Stimulated activated CD4-positive, alpha-beta T cell treated with anti-CD3 and anti-CD28 coated beads, Interleukin-12 subunit alpha, Interleukin-12 subunit beta, amount 100 ng/mL, for 24 hours (primary cell): ENCODE measurements at places on chromosomes 16 and 17.

DNA sequence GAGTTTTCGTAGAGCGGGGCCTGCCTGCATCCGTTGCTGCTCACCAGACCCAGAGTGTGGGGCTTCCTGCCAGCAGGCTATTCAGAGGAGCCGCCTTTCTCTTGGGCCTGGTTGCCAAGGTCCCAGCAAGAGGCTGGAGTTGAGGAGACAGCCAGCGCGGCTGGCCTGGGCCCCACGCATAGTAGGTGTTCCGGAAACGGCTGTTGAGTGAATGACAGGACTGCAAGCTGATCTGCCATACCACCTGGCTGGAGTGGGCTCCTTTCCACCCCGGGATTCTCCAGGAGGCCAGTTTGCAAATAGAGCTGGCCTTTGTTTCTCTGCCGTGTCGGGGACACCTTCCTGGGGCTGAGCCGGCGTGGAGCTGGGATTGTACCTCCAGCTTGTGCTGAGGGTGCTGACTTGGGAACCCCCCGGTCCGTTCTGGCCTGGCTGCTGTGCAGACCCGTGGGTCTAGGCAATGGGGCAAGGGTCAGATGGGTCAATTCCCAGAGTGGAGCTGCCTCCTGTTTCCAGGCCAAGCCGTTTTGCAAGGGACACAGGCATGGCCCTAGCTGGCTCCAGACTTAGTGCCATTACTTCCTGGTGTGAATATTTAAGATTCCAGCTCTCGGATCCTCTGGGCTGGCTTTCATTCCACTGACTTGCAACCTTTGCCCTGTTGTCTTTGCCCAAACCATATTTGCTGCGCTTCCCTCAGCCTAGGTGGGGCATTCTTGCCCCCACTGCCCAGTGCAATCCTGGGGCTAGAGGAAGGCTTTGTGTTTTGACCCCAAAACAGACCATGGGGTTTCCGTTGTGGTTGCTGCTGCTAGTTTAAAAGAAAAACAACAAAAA lies 68.8 kb downstream of the CMIP start:
- no peak for DNase-seq

- no peak for DNase-seq
These were observed 436.4 kb upstream of the DYNLRB2 start for GRCh38 chr16:80104401-80104800.

GRCh38 chr16:8887431-8887765 lies 5.2 kb downstream of the LITAFD start:
- no peak for DNase-seq

GRCh38 chr17:82566129-82566960 lies 46.8 kb downstream of the FOXK2 start:
- DNase-seq, result no peak

DNA sequence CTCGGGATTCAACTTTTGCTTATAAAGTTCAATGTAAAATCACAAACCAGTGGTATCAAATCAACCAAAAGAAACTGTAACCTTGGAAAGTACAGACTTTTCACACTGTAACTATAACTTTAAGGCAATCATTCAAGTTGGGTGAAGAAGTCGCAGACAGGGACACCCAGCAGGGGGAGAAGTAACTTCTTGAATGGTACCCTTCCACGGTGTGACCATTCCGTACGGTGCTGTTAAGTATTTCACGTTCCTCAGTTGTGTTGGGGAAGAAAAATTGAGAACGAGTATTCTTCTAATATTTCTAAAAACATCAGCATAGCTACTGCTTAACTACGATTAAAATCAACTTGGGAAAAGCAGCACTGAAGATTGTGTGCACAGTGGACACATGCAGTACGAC lies 55.8 kb downstream of the MYH10 start:
- no peak for DNase-seq

GRCh38 chr17:20066253-20066652 lies 57.1 kb downstream of the SPECC1 start:
- DNase-seq, result no peak

GRCh38 chr16:49455991-49456745 lies 82.6 kb downstream of the C16orf78 start:
- no peak for DNase-seq

GRCh38 chr17:74220946-74221818 lies 7.8 kb downstream of the TTYH2 start:
- DNase-seq, result no peak

- DNase-seq, result no peak
These were observed 120.3 kb upstream of the CRHR1 start for GRCh38 chr17:45663772-45664171.

GRCh38 chr16:77869997-77870813 lies 81.8 kb downstream of the VAT1L start:
- no peak for DNase-seq

DNA sequence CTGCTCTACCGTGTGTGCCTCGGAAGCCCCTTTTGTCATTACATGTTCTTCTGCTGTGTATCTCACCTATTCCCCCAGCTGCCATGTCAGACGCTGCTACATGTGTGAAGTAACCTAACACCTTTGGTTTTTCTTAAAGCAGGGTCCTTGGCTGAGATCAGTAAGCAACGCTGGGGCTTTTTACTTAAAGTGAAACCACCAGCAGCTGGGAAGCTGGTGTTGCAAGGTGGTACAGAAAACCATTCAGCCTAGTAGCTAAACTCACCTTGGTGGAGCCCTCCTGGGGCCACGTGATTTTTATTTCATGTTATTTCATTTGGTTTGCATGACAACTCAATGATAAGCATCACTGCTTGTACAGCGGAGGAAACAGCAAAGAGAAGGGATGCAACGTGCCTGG lies 62.6 kb downstream of the PLCG2 start:
- DNase-seq, result no peak

DNA sequence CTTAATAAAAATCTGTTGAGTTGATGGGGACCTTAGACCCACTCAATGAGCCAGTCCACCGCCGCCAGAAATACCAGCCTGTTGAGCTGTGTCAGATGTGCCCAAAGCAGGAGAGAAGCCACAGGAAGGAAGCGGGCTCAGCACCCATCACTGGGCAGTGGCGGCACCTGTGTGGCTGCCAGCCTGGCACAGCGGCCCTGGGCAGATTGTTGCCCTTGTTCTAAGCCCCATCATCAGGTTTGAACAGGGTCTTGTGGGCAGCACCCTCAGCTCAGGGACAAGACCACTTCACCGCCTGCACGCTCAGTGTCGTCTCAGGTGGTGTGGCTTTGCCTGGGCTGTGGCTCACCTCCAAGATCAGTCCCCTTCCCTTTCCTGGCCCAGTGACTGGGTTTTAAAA lies 9.3 kb downstream of the ENDOV start:
- no peak for DNase-seq

DNA sequence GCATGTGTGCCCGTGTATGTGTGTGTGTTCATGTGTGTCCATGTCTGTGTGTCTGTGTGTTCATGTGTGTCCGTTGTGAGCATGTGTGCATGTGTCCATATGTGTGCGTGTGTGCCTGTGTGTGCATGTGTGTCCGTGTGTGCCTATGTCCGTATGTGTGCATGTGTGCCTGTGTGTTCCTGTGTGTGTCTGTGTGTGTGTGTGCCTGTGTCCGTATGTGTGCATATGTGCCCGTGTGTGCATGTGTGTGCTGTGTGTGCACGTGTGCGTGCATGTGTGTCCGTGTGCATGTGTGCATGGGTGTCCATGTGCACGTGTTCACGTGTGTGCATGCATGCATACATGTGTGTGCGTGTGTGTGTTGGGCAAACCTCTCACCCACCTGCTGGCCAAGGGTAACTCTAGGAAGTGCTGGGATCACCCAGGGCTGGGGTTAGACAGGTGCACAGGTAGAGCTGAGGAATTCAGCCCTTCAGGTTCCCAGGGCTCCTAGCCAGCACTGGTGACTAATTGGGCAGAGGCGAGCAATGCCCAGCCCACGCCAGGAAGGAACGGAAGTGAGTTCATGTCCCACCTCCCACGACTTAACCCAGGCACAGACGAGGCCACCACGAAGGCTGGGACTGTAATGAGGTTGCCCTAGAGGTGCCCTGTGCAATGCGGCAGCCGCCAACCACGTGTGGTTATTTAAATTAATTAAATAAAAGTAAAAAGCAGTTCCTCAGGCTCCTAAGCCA lies 8.2 kb upstream of the CSNK1D start:
- peak; percentile 45 for DNase-seq

- no peak for DNase-seq
These were observed 2.3 kb downstream of the TPSD1 start for GRCh38 chr16:1258225-1258600.

DNA sequence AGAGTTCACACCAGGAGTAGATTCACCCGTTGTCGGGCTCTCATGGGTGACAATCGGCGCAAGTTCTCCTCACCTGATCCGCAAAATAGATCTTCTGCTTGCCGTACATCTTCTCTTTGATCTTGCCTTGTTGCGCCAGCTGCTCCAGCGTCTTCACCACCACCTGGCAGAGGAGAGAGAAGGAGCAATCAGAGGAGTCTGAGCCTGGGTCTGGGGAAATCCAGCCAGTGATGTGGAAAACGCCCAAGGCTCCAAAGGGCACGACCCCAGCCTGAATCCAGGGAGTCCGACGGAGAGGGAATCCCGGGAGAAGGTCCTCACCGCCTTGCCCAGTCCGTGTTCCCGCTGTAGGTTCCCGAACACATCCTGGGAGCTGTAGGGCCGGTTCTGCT lies 393 bp downstream of the PSMC3IP start:
- DNase-seq, result no peak

DNA sequence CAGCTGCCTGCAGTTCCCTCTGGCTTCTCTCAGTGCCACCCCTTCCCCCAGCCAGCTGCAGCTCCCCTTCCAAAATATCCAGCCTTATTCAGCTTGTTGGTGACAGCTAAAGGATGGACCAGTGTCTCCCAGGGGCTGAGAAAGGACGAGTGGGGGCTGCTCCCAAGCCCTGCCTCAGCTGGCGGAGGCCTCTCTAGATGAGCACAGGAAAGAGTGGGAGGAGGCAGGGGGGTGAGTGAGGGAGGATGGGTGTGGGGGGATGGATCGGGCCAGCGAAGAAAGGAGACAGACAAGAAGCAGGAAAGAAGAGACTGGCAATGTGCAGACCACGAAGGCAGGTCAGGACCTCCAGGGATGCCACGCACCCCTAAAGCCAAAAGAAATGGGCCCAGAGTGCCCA lies 17.5 kb downstream of the PIPOX start:
- no peak for DNase-seq

DNA sequence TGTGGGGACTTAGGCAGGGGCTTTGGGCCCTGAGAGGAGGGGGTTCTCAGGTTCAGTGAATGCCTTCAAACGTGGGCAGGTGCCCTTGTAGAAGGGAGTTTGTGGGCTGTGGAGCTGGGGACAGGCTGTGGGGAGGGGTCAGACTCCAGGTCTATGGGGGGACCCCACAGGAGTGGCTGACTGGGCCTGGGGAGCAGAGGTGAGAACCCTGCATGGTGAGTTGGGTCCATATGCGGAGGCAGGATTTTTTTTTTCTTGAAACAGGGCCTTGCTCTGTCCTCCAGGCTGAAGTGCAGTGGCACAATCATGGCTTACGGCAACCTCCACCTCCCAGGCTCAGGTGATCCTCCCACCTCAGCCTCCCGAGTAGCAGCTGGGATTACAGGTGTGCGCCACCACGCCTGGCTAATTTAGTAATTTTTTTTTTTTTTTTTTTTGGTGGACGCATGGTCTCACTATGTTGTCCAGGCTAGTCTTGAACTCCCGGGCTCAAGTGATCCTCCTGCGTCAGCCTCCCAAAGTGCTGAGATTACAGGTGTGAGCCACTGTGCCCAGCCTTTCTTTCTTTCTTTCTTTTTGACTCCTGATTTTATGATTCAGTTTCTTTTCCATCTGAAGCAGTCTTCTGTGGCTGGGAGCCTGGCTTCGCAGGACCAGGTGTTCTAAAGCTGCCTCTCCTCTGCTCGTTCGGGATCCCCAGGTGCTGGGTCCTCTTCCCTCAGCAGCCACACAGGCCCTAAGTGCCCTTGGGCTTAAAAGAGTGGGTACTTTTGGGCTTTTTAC lies 19.0 kb upstream of the ADCY7 start:
- DNase-seq, result no peak

DNA sequence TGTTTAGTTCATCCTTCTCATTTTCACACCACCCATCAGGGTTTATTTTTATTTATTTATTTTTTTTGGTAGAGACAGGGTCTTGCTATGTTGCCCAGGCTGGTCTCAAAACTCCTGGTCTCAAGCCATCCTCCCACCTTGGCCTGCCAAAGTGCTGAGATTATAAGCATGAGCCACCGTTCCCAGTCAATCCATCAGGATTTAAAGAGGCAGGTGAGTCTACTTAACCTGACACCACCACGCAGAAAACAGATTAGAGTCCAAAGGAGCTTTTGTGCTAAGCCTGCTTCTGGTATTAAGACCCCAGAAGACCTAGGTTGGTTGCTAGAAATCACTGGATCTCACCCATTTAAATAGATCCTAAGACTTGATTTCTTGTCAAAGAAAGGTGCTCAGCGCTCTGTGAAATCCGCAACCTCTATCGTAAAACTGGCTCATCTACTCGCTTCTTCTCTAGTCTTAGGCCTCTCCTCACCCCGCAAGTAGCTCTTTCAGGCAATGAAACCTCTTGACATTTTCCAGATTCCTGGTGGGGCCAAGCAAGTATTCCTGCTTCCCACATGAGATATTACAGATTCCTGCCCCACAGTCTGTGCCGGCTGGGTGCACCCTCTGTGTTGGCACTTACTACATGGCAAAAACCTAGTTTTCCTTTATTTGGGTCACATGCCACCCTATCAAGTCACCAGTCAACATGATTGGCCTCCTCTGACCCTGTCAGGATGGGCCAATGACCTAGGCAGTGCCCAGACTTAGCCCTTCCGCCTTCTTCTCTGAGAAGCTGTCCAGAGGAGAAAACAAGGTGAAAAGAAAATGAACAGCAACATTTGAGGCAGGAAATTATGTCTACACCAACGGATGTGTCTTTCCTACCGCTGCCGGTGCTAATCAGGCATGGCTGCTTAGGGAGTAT lies 9.0 kb downstream of the PITPNA start:
- DNase-seq, result no peak

DNA sequence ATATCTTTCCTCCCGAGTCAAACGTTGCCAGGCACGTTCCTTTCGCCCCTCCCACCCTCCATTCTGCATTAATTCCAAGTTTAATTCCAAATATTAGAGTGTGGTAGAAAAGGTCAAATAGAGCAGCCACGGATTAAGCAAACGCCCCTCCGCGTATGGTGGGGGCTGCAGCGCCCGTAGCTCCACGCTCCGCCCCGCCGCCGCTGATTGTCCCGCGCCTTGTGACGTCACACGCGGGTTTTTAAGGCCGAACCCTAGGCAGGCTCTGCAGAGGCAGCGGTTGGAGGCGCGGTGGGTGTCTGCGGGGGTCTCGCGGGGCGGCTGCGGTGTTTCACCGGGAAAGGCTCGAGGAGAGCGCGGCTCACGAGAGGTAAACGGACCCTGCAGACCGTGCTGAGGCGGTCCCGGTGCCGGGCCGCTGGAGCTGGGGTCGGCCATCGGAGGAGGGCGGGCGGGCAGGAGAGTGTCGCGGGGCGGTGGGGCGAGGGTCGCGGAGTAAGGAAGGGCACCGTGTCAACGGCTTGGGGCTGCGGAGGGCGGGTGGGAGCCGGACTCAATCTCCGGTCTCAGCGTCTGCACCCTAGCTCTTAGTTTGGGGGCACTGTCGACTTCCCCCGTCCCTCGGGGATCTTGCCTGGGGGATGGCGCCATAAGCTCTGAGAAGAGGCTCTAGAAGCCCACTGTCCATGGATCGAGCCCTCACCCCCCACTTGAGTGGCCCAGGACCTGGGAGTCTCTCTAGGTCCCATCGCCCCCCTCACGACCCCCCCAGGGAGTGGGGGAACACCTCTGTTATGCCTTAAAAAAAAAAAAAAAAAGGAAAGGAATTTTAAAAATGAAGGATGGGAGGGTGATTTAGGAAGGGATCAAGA lies at the start of gene ARL4D:
TSS of gene ARL4D (plus strand) at position 270 of the 872 bp plus-strand sequence. CDS start 740 bp downstream, outside the sequence.
- DNase-seq, result peak; percentile 70
